ENCODE measurements at places on chromosomes 3 and 15. TPM values are rescaled to one million over a fixed set of nuclear protein-coding genes. Genes with fewer than 3 reads are reported as not detected.

The CFAP100 gene
- total RNA-seq, result not detected

The P2RY12 gene
- 5.2 TPM for total RNA-seq

The KCNMB3 gene
- total RNA-seq, result 1.6 TPM

The TEX55 gene
- not detected for total RNA-seq

DNA sequence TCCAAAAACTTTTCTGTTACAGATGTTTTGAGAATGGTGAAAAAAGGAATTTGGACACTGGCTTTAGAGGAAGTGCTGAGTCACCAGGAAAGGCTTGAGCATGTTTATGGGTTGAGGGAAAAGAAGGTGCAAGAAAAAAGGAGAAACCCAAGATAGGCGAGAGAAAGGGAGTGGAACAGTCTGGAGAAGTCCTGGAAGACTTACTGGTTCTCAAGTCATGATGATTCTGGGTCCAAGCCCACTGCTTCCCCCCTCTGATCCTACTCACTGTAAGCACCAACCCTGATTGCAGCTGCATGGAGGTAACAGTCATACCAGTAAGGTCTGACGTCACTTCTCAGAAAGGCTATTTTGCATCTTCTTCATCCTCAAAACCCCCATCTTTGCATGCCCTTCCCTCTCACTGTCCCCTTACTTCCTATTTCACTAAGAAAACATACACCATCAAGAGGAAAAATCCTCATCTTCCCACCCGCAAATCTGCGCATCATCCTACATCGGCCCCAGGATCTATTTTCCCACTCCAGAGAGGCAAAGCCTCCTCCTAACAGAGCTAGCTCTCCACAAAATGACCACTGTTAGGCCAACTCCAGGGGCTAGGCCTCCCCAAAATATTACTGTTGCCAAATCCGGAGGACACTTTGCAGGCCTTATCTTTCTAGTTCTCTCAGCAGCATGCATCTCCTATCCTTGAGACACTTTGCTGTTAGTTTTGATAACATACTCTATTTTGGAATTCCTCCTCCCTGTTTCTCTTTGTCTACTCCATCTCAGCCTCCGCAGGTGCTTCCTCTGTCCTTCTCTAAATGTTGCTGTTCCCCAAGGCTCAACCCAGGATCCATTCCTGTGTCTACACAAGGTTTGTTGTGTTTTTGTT lies 3.2 kb upstream of the ATP13A3 start:
- no peak for DNase-seq

DNA sequence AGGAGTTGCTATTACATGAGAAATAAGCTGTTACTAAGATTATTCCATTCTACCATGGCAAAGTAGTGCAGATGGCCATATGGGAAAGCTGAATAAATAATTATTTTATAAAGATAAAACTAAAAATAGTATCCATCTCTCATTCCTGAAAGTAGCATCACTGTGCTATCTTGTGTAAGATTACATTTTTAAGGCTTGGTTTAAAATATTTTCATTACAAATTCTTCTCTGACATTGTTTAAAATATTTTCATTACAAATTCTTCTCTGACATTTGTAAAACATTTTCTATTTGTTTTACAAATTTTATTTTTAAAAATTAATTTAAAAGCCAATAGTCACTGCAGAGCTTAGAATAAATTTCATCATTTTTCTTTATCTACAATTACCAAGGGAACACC lies 665.5 kb upstream of the NAALADL2 start:
- no peak for DNase-seq

GRCh38 chr3:189563853-189564563 lies 67.2 kb upstream of the TP63 start:
- DNase-seq, result no peak

- DNase-seq, result no peak
These were observed 65.7 kb upstream of the OSTN start for GRCh38 chr3:191133359-191133758.
